NCI-H1105 (cell line): ENCODE measurements at places on chromosomes 13 and 19.

DNA sequence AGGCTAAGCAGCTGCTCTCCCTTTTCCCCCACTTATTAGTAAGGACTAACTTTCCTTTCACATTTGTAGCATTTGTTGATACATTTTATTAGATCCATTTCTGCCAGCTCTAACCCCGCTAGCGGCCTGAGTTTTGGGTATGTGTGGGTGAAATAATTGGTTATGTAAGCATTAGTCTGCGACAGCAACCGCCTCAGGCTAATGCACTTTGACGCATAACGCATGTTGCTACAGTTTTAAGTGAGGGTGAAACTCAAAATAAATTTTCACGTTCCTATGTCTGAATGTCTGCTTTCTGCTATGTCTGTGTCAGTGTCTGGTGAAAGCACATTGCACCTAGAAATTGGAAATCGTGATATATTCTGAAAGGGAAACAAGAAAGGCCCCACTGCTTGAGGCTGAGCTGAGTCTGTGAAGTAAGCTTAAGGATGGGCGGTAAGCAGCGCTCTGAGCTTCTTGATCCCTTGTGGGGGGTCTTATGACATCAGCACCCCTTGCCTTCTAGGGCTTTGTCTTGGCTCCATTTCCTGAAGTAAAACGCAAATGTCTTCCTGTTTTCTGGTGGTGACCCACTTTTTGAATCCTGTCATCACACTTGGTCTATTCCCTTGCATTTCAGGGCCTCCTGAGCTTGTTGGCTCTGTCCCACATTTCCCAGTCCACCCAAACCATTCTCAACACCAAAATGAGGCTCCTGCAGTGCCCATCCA is 648.3 kb upstream of the ARGLU1 start:
- peak; percentile 14 for DNase-seq

GRCh38 chr13:72952529-72953141 is 106.2 kb upstream of the KLF5 start:
- DNase-seq: no peak

DNA sequence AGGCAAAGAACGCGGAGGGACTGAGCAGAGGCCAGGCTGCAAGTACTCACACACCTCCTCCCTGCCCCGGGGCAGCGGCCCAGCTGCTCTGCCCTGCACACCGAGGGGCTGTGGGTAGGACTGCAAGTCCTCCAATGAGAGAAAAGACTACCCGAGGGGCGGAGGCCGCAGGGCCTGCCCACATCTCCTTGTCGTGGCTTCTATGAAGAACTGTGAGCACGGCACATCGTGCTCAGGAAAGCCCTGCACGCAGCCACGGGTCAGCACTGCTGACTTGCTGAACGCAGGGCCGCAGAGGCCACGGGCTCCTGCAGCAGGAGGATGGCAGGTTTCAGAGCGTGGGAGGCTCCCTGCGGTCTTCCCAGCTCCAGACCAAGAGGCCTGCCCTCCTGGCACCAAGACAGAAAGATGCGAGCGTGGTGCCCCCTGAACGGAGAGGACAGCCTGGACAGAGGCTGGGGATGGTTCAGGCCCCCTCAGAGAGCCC is 37.4 kb downstream of the CEBPG start:
- DNase-seq: no peak

DNA sequence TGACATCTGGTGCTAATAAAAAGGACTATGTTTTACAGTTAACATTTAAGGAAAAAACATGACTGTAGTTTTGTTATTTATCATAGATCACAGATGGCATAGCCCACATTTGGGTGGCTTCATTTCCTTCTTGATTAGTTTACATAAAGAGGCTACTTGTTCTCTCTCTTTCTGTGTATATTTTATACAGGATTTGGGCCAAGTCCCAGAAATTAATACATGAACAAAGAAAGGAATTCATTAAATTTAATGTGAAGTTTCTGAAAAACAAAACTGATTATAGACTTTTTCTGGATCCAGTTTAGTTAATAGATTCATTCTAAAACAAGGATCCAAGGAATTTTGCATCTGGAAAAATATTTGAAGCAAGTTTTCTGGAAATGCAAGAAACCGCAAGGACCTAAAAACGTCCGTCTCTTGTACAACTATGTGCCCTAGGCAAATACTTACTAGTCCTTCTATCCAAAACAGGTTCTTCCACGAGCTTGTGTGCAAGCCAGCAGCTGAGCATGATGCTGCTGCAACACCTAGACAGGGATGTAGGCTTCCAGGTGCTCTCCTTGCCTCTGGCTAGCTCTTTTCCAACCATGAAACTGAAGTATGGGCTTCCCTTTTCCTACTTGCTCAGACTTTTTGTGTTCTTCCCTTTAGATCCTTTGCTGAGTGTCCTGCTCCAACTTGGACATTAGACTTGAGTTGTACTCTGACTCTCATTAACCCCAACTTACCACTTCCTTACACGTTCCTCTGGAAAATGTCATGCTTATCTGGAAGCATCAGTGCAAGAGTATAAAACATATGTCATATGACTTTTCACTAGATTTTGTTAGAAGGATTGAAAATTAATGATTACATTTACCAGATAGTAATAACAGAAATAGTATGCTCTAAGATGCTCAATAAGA is 161.5 kb upstream of the STARD13 start:
- no peak for DNase-seq

GRCh38 chr19:6060600-6061375 is 49.5 kb downstream of the RFX2 start:
- DNase-seq: no peak

GRCh38 chr13:26229080-26229615 is 7.0 kb upstream of the RNF6 start:
- DNase-seq: no peak

DNA sequence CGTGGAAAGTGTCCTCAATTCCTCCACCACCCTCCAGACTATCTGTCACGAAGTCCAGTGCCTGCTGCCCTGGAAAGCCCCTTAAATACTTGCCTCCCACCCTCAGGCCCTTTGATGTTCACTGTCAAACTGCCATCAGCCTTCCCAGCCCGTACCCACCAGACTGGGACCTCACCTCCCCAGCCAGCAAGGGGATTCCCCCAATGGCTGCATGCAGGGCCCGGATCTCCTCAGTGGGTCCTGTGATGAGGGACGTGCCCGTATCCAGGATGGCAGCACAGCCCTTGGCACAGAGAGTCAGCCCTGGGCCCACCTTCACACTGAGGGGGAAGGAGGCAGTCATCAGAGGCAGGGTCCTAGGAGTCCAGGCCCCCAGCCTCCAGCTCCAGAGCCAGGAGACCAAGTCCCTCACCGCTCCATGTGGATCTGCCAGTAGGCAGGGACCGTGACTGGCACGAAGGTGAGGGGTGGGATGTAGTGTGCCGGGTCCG is 6.1 kb downstream of the NAPSA start:
- no peak for DNase-seq

DNA sequence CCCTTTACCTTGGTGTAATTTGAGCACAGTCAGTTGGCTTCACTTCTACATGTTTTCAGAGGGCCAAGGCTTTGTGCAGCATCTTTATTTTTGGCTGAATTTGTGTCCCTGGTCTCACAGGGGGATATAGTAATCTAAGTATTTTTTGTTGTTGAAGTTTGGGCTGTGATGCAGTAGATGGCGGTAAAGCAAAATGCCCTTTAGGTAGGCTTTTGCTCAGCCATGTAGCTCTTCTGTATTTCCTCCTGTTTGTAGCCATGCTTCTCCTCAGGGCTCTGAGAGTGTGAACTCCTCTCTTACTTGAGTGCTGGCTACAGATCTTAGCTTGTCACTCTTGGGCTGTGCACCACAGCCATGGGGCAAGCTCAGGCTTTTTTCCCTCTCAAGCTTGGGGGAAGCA is 328.6 kb downstream of the SLITRK5 start:
- no peak for DNase-seq

- DNase-seq: no peak
Measured at GRCh38 chr19:18397242-18398202, at the start of gene LRRC25. Gene LRRC25, minus strand, starts transcription at chr19:18397622. Its CDS starts 659 bp downstream, at chr19:18396963.

GRCh38 chr13:24039621-24040475 is 120.7 kb upstream of the SPATA13 start:
- no peak for DNase-seq

DNA sequence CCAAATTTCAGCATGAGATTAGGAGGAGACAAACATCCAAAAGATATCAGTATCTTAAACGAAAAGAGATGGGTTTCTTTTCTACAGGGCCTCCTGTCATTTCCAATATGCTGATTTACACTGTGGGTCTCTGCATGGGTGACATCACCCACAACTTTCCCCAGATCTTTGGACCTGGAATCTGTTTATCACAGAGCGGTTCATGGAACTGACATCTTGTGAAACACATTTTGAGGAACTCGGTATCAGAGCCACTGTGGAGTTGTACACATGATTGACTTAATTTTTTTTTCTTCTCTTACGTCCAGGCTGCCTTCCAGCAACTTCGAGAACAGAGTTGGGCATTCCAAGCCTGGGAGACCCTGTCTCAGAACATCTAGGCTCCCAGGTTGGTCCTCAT is 80.2 kb upstream of the SERP2 start:
- no peak for DNase-seq

- DNase-seq: no peak
Measured at GRCh38 chr13:41516760-41517159, 59.4 kb downstream of the RGCC start.

- DNase-seq: peak; percentile 30
Measured at GRCh38 chr13:59363313-59363712, 800.4 kb downstream of the DIAPH3 start.

GRCh38 chr13:76823969-76824368 is 62.2 kb downstream of the KCTD12 start:
- DNase-seq: no peak

DNA sequence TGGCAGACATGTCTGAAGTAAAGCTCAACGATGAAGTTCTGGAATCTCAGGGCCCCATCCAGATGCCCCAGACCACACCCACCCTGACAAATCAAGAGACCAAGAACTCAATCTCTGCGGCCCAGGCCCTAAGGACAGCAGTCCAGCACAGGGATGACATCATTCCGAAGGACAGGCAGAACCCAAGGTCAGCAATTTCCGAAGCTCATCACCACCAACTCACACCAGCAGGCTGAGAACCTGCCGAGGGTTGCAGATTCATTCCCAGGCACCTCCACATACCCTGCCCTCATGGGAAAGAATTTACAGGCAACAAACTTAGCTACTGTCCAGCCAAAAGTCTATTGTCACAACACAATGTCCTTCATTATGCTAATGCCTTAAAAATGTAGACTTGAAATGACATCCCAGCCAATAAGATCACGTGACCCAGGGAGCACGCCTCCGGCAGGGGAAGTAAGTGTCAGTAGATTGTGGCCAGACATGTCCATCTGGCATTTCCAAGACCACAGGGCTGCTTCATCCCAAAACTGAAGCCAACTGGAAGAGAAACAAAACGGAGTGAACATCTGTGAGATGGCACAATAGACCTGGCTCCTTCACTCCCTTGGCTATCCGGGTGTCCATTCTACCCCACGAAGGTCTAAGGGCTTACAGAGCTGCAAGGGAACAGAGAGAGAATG is 98.8 kb downstream of the CRYL1 start:
- no peak for DNase-seq

DNA sequence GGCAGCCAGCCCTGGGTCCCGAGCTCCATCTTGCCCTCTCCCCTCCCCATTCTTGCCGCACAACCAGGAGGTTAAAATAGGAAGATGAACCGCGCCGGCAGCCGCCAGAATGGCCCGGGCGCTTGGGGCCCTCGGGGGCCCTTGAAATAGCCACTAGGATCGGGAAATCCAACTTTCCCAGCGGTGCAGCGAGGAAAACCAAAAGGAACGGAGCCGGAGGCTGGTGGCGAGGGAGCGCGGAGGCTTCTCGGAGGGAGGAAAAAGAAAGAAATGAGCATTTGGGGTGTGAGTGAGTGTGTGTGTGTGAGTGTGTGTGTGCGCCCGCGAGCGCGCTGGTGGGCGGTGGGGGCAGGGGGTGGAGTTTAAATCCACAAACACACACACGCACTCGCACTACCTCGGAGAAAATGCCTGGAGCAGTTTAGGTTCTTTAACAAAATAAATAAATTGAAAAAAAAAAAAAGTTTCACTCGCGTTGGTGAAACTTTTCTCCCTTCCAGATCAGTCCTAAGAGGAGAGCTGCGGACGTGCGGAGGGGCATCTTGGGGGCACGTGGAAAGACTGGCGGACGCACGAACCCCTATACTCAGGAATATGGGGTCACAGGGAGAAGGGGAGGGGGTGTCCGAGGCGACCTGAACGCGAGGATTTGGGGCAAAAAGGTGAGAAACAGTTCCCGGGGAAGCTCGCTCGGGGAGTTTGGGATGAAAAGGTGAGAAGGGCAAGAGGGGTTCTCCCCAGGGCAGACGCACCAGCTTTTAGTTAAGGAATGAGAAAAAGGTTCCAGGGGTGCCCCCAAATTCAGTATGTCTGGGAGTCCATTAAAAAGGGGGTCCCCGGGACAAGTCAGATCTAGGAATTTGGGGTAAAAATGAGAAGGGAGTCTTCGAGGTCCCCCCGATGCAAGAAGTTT is 1.3 kb downstream of the RFX2 start:
- peak; percentile 22 for DNase-seq

- no peak for DNase-seq
Measured at GRCh38 chr13:106275446-106276032, 259.9 kb downstream of the EFNB2 start.

DNA sequence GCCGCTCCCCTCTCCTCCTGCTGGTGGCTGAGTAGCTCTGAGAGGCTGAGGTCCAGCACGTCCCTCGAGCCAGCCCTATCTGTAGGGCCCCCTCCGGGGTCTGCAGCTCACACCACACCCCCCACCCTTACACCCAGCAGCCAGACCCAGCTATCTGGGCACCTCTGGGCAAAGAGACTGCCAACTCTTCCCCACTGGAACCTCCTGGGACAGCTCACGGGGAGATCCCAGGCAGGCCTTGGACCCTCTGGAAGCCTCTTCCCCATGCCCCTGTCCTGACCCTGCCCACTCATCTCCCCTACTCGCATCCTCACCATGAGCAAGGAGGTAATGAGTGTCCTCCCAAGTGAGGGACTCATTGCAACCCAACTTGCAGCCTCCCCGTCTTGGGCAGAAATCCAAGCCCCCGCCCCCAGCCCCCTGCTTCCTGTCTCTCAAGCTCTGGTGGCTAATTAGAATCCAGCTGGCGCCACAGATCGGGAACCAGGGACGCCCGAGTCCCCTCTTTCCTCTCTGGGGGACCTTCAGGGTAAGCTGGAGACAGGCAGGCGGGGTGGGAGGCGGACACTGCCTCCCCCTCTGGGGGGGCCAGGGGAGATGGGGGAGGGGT is 22.1 kb downstream of the ADGRL1 start:
- no peak for DNase-seq

GRCh38 chr19:14555918-14556661 is 15.8 kb downstream of the NDUFB7 start:
- no peak for DNase-seq

GRCh38 chr19:21835810-21836444 is at the start of gene ZNF43:
Gene ZNF43, minus strand, starts transcription at chr19:21836182. Its CDS starts 144 bp downstream, at chr19:21836038.
- peak; percentile 97 for DNase-seq

DNA sequence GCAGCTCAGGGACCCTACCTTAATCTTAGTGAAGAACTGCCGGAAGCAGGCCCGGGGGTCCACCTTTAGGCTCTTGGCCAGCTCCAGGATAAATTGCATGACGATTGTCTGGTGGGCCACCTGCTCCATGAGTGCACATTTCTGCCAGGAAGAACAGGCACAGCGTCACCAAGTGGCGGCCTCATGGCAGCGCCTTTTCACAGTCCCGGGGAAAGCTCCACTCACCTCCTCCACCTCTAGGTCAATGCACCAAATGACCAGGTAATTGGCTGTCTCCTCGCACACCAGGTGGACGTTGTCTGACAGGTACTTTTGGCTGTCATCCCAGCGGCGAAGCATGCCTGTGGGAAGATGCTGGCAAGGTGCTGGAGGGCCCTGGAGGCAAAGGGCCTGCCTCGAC is 8.3 kb downstream of the CDC37 start:
- no peak for DNase-seq
